ENCODE measurements at places on chromosomes 2 and 18. TPM values are rescaled to one million over a fixed set of nuclear protein-coding genes. Genes with fewer than 3 reads are reported as not detected.

DNA sequence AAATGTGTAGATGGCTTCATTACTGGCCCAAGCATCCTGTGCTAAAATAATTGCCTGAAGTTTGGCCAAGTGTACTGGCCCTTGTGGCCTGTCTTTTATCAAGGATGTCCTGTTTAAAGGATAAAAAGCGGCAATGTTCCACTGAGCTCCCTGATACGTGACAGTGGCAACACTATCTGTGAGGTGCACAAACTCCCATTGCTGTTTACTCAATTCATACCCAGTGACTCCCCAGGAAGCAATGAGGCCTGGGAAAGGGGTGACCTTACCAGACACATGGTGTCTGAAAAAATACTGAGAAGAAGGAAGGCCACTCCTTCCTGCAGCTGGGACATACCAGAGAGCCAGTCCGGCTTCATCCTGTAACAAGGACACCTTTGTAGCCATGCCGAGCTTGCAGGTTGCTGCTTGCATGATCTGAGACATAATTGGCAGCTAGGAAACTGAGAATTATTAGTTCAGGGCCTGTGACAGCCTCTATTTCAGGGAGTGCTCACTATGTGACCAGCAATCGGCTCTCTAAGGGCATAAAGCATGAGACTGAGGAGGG lies 198.5 kb upstream of the LRATD1 start:
- H3K4me3 ChIP-seq, result no peak overlapping the region
- no peaks in the 10 kb centered on the region for H3K4me1 ChIP-seq
- no peak overlapping the region for H3K27ac ChIP-seq
- H3K27me3 ChIP-seq, result no peaks in the 10 kb centered on the region

Gene MTCL1
- 1.1 TPM for total RNA-seq

Gene TBR1
- total RNA-seq, result not detected

DNA sequence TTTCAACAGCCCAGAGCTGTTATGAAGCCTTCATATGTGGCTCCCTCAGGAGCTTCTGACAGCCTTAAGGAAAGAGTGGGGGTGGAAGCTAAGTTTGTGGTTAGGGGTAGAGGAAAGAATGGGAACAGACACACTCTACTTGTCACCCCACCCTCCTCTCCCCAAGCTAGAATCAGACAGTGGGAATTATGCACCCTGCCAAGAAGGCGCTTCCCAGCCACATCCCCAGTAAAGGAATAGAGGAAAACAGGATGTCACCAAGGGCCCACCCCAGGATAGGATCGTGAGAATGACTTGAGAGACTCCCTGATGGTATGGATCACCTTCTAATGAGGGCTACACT lies 32.4 kb upstream of the EML4 start:
- peaks cover 86% of the 10 kb centered on the region for H3K4me1 ChIP-seq
- DNase-seq, result no peak
- no peak overlapping the region for H3K27ac ChIP-seq
- H3K27me3 ChIP-seq, result no peaks in the 10 kb centered on the region

Gene C2orf76
- 6.9 TPM for total RNA-seq

Gene CNNM3
- total RNA-seq, result 28.5 TPM

DNA sequence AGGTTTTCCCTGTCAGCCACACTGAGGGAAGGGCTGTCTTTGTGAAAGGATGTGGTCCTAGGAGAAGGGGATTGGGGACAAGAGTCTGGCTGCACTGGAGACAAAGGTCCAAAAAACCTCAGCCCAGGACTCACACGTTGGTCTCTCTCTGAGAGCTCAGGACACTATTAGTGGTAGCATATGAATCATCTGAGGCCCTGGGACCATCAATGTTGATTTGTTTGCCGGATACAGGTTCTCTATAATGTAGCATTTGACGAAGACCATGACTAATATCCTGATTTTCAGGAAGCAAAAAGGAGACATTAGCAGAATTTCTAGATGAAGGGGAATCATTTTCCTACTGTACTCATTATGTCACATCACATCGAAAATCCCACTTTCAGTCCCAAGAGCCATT lies 22.2 kb upstream of the DNAH6 start:
- DNase-seq, result no peak
- H3K27ac ChIP-seq, result no peak overlapping the region
- no peak overlapping the region for H3K4me3 ChIP-seq
- H3K4me1 ChIP-seq, result peaks cover 10% of the 10 kb centered on the region
- H3K36me3 ChIP-seq, result no peaks in the 10 kb centered on the region

GRCh38 chr18:11154368-11154989 lies 5.1 kb upstream of the PIEZO2 start:
- H3K27ac ChIP-seq, result no peak overlapping the region
- H3K4me3 ChIP-seq, result no peak overlapping the region
- no peak for DNase-seq
- peaks cover 23% of the 10 kb centered on the region for H3K27me3 ChIP-seq
- no peaks in the 10 kb centered on the region for H3K4me1 ChIP-seq

DNA sequence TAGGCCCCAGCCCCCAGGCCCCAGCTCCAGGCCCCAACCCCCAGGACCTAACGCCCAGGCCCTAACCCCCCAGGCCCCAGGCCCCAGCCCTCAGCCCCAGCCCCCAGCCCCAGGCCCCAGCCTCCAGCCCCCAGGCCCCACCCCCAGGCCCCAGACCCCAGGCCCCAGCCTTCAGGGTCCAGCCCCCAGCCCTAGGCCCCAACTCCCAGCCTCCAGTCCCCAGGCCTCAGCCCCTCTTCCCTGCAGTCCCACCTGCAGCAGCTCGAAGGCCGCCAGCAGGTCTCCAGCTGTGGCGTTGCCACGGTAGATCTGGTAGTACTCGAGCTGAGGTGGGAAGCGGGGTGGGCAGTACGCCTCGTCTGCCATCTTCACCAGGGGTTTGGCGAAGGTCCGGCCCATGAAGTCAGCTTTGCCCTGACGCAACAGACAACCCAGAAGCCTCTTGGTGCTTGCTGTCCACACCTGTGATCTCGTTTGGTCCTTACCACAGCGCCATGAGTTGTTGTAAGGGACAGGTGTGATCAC lies 3.6 kb downstream of the OTOF start:
- H3K4me1 ChIP-seq, result peaks cover 12% of the 10 kb centered on the region
- no peak for DNase-seq
- peaks cover 28% of the 10 kb centered on the region for H3K36me3 ChIP-seq
- H3K27ac ChIP-seq, result no peak overlapping the region
- no peak overlapping the region for H3K4me3 ChIP-seq
- H3K27me3 ChIP-seq, result no peaks in the 10 kb centered on the region

DNA sequence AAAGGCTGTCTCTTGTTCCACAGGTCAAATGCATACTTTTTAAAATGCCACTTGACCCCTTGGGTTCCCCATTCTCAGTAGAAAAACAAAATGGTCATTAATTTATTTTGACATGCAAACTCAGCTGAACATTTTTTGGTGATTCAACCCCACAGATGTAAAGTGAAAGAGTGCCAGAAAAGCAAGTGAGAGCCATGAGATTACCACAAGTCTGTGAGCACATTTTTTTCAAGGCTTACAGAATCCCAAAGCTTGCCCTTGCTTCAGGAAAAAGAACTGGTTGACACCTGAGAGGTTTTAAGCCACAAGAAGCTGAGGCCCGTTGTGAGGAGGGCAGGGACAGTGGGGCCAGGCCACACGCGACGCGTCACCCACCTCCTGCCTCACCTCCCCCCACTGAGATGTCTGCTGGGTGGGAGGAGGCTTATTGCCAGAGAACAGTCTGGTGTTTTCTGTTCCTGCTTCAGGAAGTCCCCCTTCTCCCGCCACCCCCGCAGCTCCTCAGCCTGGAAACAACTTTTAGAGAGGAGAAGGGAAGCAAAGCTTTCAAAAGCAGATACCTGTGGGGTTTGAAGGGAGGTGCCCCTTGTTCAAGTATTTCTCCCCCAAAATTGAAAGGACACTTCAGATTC lies 70.4 kb upstream of the CYP1B1 start:
- no peak overlapping the region for H3K27ac ChIP-seq
- no peaks in the 10 kb centered on the region for H3K36me3 ChIP-seq
- H3K27me3 ChIP-seq, result peaks cover 11% of the 10 kb centered on the region
- no peak for DNase-seq
- no peak overlapping the region for H3K4me3 ChIP-seq

DNA sequence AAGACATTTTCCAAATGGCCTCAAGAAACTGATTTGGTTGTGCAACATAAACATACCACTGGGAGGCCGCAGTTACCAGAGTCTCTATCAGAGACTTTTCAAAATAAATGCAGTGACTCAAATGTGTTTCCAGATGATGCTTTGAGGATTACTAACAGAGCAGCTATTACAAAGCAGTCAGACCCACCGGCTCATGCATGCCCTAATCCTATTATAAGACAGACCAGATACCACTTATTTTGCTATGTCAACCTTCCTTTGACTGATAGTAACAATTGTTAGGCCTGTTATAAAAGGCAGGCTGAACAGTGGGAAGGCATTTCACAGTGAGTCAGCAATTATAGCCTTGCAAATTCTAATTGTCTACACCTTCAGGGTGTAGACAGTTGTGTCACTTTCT lies 217.7 kb downstream of the LRRTM1 start:
- no peaks in the 10 kb centered on the region for H3K4me1 ChIP-seq
- H3K36me3 ChIP-seq, result no peaks in the 10 kb centered on the region
- DNase-seq, result no peak
- H3K4me3 ChIP-seq, result no peak overlapping the region

Gene PIEZO2
- total RNA-seq, result not detected

DNA sequence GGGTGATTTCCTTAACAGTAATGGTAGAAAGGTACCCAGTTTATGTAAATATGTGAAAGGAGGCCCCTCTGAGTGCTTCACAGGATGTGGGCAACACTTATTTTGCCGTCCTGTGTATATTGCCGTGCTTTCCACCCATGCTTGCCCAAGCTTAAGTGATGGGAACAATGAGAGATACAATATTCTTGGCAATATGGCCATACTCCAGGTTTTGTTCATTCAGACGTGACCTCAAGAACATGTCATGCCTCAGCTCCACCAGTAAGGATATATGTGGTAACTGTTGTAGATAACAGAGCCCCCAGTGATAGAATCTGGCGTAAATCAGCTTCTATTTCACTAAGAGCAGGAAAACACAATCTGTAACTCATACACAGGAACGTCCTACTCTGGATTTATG lies 318.7 kb downstream of the PTPRM start:
- H3K27ac ChIP-seq, result no peak overlapping the region
- H3K4me3 ChIP-seq, result no peak overlapping the region
